CD4-positive, alpha-beta T cell (primary cell): ENCODE measurements at places on chromosomes 6 and 20. TPM values are rescaled to one million over a fixed set of nuclear protein-coding genes. Genes with fewer than 3 reads are reported as not detected.

GRCh38 chr6:47310131-47310480 is 401 bp upstream of the TNFRSF21 start:
- H3K27me3 ChIP-seq = peaks cover 15% of the 10 kb centered on the region
- peaks cover 14% of the 10 kb centered on the region for H3K4me1 ChIP-seq
- H3K27ac ChIP-seq = no peak overlapping the region

The TASP1 gene
- 11.3 TPM for total RNA-seq

DNA sequence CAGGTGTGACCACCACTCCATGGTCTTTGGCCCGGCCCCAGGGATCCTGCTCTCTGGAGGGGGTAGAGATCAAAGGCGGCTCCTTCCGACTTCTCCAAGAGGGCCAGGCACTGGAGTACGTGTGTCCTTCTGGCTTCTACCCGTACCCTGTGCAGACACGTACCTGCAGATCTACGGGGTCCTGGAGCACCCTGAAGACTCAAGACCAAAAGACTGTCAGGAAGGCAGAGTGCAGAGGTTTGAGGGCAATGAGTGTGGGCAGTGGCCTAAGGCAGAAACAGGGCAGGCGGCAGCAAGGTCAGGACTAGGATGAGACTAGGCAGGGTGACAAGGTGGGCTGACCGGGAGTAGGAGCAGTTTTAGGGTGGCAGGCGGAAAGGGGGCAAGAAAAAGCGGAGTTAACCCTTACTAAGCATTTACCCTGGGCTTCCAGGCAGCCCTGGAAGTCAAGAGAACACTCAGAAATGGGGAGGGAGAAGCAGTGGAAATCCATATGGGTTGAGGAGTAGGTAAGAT is 533 bp downstream of the CFB start:
- peaks cover 4% of the 10 kb centered on the region for H3K36me3 ChIP-seq
- H3K27me3 ChIP-seq = peaks cover 4% of the 10 kb centered on the region
- H3K27ac ChIP-seq = no peak overlapping the region
- DNase-seq = no peak

DNA sequence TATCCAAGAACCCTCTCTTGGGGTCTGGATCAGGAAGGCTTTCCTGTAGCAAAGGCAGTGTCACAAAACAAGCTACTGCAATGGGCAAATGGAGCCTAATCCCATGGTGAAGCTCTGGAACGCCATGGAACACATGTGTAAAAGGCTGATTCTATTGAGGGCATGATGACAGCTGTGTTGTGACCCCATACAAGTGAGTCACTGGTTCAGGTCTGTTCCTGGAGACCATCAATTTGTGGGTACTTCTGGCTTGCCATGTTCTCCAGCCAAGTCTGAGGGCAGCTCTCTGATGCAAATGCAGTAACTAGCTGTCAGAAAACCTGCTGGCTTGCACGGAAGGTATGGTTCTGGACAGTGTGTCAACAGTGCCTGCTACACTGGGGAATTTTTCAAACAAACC is 33.3 kb upstream of the ECHDC1 start:
- H3K4me1 ChIP-seq = no peaks in the 10 kb centered on the region
- no peak overlapping the region for H3K4me3 ChIP-seq
- DNase-seq = no peak
- H3K36me3 ChIP-seq = no peaks in the 10 kb centered on the region
- H3K27me3 ChIP-seq = no peaks in the 10 kb centered on the region

GRCh38 chr20:47799116-47799715 is 13.9 kb upstream of the SULF2 start:
- no peaks in the 10 kb centered on the region for H3K27me3 ChIP-seq
- no peak overlapping the region for H3K27ac ChIP-seq
- H3K4me3 ChIP-seq = no peak overlapping the region
- no peaks in the 10 kb centered on the region for H3K36me3 ChIP-seq
- no peak for DNase-seq
- no peaks in the 10 kb centered on the region for H3K4me1 ChIP-seq

DNA sequence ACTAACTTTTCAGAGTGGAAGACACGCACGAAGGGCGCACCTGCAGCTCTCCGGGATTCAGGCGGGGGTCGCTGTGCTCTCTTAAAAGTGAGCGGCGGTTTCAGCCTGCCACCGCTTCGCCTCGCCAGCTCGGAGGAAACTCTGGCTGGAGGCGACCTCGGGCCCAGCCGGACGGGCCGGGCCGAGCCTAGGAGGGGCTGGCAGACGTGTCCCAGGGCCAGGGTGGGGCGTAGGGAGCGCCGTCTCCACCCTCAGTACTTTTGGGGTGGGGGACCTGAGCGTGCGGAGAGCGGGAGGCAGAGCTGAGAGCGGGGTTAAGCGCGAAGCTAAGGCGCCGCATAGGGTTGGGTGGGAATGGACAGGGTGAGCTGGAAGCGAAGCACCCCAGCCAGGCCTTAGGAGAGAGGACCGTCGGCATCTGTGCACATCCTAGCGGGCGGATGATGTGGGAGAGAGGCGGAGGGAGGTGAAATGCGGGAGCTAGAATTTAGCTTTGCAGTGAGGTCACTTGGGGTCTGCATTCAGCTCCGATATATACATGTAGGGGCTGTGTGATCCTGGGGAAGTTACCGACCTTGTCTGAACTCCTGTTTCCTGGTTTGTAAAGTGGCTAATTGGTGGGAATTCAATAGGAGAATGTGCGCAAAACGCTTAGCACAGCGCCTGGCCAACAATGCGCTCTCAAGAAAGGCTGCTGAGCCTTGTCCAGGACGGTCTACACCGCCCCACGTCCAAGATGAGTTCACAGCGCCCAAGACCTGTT is 6.5 kb upstream of the TFAP2A start:
- no peak overlapping the region for H3K27ac ChIP-seq
- H3K4me3 ChIP-seq = no peak overlapping the region
- H3K27me3 ChIP-seq = peaks cover 99% of the 10 kb centered on the region
- H3K4me1 ChIP-seq = peaks cover 21% of the 10 kb centered on the region
- no peak for DNase-seq

DNA sequence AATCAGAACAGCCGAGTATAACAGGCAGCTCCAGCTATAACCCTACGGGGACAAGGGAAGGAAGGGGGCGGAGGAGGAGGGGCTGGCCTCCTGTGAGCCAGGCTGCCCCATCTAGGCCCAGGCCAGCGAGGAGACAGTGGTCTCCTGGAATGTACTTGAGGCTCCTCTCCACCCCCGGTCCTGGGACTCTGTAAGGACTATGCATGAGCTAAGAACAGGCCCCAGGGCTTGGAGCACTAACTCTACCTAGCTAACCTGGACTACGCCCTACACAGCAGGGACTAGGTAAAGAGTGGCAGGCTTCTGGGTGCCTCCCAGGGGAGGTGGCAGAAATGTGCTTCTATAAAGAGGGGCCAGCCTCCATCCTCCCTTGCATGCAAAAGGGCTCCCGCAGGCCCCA is 8.9 kb downstream of the KCNK15 start:
- H3K4me1 ChIP-seq = no peaks in the 10 kb centered on the region
- peaks cover 5% of the 10 kb centered on the region for H3K27me3 ChIP-seq
- H3K36me3 ChIP-seq = no peaks in the 10 kb centered on the region
- H3K27ac ChIP-seq = no peak overlapping the region
- DNase-seq = no peak

- H3K4me3 ChIP-seq = no peak overlapping the region
- no peaks in the 10 kb centered on the region for H3K36me3 ChIP-seq
- H3K4me1 ChIP-seq = no peaks in the 10 kb centered on the region
These were observed 347.5 kb downstream of the PREX1 start for GRCh38 chr20:48480216-48480772.

DNA sequence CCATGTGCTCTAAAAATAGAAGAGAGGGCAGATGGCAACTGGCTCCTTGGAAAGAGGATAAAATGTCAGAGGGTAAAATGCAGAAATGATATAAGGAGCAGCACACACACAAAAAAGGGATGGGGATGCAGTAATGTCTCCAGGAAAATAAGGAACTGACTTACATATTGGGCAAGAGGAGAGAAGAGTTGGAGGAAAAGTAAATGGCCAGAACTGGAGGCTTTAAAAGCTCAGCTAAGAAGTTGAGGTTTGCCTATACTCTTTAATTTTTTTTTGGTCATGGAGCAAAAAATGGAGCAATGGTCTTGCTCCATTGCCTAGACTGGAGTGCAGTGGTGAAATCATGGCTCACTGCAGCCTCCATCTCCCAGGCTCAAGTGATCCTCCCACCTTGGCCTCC is 93.7 kb downstream of the SULF2 start:
- DNase-seq = no peak
- no peaks in the 10 kb centered on the region for H3K4me1 ChIP-seq
- no peak overlapping the region for H3K27ac ChIP-seq
- no peaks in the 10 kb centered on the region for H3K27me3 ChIP-seq

The ADA gene
- total RNA-seq = 32.8 TPM

GRCh38 chr6:148776321-148777308 is 29.8 kb downstream of the UST start:
- H3K4me1 ChIP-seq = peaks cover 19% of the 10 kb centered on the region
- H3K27me3 ChIP-seq = no peaks in the 10 kb centered on the region
- DNase-seq = no peak
- no peak overlapping the region for H3K27ac ChIP-seq
- H3K36me3 ChIP-seq = no peaks in the 10 kb centered on the region

The LRRC73 gene
- total RNA-seq = 0.52 TPM
